ENCODE measurements at places on chromosomes 13 and 19.

GRCh38 chr13:80817979-80818378, 477.1 kb upstream of the SPRY2 start:
- DNase-seq, result no peak

GRCh38 chr19:49553451-49554271, 25.9 kb downstream of the RCN3 start:
- no peak for DNase-seq

DNA sequence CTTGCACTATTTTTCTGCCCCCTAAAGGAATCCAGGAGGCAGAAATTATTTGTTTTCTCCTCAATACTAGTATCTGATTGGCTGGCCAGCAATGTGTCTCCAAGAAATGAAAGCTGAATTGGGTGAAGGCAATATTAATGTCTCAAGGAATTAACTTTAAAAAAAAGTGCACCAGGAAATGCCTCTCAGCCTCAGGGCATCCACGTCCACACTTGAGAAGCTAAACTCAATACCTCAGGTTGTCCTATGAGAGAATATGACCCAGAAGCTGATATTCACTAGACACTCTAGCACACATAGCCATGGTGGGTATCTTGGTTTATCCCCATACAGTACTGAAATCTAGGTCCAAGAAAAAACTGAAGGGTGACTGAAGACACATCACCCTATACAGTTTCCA, 2.1 kb downstream of the ZNF91 start:
- no peak for DNase-seq

- DNase-seq, result peak; percentile 8
Measured at GRCh38 chr13:32639502-32640105, 53.4 kb downstream of the PDS5B start.

- DNase-seq, result no peak
Measured at GRCh38 chr19:18834644-18834984, 2.9 kb downstream of the UPF1 start.

GRCh38 chr13:113539176-113539575, 45.4 kb upstream of the TFDP1 start:
- DNase-seq, result no peak

GRCh38 chr13:113617961-113618360, 33.4 kb downstream of the TFDP1 start:
- DNase-seq, result no peak

- DNase-seq, result no peak
Measured at GRCh38 chr13:113283904-113284303, 13.1 kb upstream of the LAMP1 start.

DNA sequence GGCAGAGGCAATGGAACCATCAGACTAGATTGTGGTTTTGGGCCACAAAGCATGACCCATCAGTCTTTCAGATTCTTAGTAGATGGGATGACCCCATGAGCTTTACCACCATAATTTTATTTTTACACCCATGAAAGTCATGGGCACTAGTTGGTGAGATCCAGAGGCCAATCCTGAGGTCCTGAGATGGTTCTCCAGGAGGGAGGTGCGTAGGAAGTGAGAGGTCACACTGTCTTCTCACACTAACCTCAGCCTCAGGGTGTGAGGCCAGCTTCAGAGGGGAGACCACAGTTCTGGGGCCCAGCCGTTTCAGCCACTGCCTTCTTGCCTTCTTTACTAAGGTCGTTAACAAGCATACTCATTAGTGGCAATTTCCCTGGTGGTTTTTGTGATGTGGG, 106.4 kb downstream of the AKAP11 start:
- DNase-seq, result no peak

DNA sequence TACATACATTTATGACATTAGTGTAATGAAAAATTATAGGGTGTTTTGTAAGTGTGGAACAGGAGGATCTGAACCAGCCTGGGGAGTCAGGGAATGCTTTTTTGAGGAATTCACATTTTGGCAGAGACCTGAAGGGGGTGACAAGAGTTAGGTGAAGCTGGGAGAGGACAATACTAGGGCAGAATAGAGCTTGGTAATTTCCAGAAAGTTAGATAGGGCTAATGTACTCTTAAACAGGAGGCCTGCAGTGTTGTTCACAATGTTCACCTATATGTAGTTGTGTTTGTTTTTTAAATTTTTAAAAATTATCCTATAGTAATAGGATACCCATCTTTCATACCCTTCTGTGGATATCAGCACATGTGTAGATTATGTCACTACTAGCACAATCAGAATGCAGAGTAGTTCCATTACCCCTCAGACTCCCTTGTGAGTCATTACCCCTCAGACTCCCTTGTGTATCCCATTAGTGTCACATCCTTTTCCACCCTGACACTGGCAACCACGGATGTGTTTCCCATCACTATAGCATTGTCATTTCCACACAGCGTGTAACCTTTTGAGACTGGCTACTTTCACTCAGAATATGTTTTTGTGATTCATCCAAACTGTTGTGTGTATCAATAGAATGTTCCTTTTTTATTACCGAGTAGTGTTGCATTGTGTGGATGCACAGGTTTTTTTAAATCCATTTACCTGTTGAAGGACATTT, 43.1 kb downstream of the PCCA start:
- DNase-seq, result no peak

DNA sequence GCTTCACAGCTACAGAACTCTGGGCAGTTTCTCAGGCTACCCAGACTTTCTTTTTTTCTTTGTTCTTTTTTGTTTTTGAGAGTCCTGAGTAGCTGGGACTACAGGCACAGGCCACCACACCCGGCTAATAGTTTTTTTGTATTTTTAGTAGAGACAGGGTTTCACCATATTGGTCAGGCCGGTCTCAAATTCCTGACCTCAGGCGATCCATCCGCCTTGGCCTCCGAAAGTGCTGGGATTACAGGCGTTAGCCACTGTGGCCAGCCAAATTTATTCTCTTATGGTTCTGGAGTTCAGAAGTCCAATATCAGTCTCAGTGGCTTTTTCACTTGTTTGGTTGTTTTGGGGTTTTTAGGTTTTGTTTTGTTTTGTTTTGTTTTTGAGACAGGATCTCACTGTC, 12.4 kb downstream of the MEIOSIN start:
- no peak for DNase-seq

- DNase-seq, result no peak
Measured at GRCh38 chr19:32208060-32208459, 137.3 kb upstream of the ZNF507 start.

- no peak for DNase-seq
Measured at GRCh38 chr19:42115705-42116104, 16.5 kb downstream of the POU2F2 start.

- no peak for DNase-seq
Measured at GRCh38 chr13:62704875-62705274, 1289.2 kb upstream of the PCDH20 start.
